Left cardiac atrium (tissue), 4 donors: ENCODE measurements at places on chromosomes 5 and 9. TPM values are rescaled to one million over a fixed set of nuclear protein-coding genes. Genes with fewer than 3 reads are reported as not detected.

The CSF2 gene
- not detected for total RNA-seq

The KDM4C gene
- total RNA-seq = 18.1 TPM

The SYK gene
- 5.6 TPM for total RNA-seq

The OTP gene
- total RNA-seq = not detected

The MRNIP gene
- 11.1 TPM for total RNA-seq

The NR4A3 gene
- total RNA-seq = 38.6 TPM

The TEX53 gene
- not detected for total RNA-seq

The PCDHB12 gene
- total RNA-seq = 2.6 TPM

The MRPL36 gene
- total RNA-seq = 50.9 TPM

The AK8 gene
- total RNA-seq = 0.32 TPM

The CATSPER3 gene
- 0.68 TPM for total RNA-seq

The SLC2A6 gene
- total RNA-seq = 7.4 TPM

The FAM81B gene
- 8.6 TPM for total RNA-seq

DNA sequence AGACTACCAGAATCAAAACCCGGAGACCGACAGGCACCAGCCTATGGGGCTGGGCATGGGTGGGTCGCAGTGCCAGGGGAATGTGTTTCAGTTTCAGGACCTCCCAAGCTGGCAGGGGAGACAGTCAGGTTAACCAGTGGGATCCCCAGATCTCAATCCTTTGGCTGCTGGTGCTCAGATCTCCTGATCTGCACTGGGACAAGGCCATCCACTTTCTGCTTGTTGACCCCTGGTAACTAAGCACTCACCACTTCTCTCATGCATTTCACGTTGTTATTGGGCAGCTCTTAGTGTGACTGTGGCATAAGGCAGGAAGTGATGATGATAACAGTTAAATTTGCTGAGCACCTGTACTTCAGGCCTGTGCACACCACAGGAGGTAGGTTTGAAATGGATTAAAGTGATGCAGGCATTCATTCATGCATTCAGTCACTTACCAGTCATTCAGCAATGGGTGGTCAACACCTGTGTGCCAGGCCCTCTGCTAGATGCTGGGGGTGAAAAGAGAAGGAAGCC, 42.1 kb upstream of the STXBP1 start:
- DNase-seq = no peak

DNA sequence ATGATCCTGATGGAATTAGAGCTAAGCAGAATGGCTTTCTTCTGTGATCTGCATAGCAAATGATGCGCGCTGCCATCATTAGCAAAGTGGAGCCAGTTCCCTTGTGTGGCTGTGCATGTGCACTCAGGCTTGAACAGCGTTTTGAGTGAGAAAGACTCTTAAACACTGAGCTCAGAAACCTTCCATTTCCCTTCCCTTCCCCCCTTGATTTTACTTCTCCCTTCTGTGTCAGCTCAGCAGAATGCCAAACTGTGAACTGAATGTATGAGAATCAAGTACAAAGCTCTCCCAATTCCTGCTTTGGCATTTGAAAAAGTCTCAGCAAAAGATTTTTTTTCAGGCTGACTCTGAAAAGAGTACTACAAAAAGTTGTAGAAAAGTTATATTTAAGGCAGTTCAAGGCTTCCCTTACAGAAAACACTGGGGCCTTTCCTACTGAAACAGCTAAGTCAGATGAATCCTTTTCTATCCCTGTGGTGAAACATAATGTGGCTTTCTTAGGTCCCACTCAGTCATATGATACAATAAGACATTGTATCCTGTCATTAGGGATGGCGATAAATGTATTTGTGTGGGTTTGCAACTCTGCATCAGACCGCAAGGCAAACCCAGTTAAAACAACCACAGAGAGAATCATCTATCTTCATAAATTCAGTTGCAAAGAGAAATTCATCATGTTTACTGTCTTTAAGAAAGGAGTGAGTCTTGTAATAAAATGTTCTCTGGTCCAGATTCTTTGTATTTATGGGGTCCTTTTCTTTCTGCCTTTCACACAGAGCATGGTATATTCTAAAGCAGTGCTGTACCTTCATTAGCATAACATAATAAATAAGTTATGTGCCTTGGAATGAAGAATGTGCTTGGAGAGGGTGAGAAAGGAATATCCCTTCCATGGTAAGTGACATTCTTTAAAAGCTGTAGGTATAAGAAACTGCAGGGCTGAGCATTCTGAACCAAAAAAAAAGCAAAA, 222.6 kb downstream of the CAAP1 start:
- no peak for DNase-seq

- DNase-seq = no peak
Measured at GRCh38 chr5:54002779-54003178, 307.6 kb downstream of the ARL15 start.

DNA sequence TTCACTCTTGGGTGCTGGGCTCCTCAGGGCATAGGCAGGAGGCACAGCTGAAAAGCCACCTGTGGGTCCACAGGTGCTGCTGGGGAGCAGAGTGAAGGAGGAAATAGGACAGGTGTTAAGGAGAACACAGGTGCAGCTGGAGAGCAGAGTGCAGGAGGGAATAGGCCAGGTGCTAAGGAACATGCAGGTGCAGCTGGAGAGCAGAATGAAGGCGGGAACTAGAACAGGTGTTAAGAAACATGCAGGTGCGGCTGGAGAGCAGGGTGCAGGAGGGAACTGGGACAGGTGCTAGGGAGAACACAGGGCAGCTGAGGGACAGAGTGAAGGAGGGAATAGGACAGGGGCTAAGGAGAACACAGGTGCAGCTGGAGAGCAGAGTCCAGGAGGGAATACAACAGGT, 43.8 kb upstream of the PLEKHG4B start:
- DNase-seq = no peak

- DNase-seq = peak; percentile 65
Measured at GRCh38 chr9:113579283-113580040, 115.9 kb downstream of the RGS3 start.

DNA sequence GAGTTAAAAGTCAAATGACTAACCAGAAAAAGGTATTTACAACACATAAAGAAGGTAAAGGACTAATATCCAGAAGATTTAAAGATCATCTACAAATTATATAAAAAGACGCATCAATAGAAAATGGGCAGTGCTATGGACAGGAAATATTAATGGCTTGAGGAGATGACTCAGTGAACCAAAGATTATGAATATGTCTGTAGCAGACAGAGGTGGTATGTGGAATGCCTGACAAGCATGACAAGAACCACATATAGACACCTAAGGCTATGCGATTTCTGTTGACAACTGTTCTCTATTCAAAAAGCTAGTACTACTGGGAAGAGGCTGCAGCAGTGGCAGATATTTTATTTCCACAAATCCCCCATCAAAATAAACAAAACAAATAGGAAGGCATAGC, 177.0 kb upstream of the SH3GL2 start:
- DNase-seq = no peak

GRCh38 chr9:6552498-6553121, 92.9 kb downstream of the GLDC start:
- peak; percentile 36 for DNase-seq

DNA sequence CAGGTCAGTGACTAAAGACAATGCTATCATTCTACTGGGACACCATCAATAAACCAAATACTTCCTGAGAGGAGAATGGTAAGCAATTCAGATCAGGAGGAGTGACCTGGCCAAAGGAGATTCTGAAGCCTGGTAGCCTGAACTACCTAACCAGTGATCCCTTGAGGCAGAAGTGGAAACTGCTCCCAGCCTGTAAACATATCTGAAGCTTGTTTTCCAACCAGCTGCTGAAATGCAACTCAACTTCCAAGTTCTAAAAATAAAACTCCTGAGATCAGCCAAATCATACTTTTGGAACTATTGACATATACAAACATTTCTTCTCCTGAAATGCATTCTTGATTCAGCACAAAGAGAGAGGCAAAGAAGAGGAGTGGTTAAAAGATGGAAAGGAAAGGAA, 204.1 kb downstream of the EBF1 start:
- DNase-seq = no peak

DNA sequence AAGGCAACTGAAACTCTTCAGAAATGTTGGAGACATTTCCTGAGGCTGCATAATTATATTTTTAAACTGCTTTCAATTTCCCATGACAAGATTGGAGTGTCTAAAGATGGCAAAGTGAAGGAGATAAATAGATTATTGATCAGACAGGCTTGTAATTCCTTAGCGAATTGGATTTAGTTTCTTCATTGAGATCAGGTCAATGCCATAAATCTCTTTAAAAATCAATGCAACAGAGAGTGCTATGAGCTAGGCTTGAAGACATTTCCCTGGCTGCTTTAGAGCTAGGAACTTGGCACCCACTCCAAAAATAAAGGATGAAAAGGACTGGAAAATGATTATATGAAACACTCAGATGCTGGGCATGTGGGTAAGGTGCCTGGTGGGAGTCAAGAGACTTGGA, 828.4 kb downstream of the TLR4 start:
- DNase-seq = no peak

DNA sequence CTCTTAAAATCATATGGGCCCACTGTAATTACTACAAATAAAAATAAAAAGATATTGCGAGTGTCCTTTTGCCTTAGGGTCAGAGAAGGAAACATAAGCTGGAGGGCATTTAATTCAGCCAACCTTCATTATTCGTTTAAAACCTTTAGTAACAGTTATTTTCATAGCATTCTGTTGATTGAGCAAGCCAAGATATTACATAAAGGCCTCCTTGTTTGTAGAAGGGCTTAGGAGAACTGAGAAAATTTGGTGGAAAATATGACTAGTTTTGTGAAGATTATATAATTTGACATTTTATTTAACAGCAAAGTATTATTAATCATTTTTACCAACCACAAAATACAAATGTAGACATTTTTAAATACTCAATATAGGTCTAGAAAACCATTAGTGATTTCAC, 62.2 kb downstream of the COX7C start:
- no peak for DNase-seq

DNA sequence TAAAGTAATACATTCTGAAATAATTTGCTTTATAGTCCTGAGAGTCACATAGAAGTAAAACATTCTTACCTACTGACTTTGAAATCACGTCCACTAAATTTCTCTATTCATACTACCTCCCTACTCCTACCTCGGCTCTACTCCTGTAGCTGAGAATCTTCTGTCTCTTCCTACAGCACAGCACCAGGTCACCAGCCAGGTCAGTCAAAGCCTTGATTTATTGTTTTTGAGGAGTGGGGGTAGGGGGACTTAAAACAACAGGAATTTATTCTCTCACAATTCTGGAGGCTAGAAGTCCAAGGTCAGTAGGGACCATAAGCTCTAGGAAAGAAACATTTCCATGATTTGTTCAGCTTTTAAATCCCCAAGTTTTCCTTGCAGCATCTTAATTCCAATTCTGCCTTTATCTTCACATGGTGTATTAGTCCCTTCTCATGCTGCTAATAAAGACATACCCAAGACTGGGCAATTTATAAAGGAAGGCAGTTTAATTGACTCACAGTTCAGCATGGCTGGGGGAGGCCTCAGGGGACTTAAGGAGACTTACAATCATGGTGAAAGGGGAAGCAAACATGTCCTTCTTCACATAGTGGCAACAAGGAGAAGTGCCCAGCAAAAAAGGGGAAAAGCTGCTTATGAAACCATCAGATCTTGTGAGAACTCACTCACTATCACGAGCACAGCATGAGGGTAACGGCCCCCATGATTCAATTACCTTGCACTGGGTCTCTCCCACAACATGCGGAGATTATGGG, 49.6 kb upstream of the CCNG1 start:
- no peak for DNase-seq

DNA sequence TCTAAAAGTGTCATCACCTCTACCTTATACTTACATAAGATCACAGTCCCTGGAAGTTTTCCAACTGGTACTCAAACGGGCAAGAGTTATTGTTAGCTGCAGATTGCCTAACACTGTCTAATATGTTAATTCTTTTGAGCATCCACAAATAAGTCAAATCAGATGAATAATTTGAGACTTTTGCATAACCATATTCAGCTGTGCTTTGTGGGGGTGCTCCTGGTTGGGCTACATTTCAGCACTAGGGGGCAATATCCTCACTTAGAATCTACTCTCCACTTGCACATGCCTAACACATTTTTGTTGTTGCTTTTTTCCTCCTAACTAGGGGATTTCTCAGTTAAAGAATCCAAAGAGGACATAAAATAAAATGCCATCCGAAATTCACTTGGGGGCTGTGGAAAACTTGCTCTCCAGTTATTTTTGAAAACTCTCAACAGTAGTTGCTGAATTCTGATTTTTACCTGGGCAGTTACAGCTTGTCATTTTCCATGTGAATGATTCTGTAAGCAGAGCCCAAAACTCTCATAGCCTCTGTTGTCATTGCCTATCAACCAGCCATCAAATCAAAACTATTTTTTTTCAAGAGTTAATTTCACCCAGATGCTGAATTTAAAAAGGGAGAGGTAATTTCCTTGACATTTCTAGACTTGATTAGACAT, 71.5 kb downstream of the TRIM36 start:
- no peak for DNase-seq

- DNase-seq = peak; percentile 57
Measured at GRCh38 chr5:177426566-177427210, at the start of gene GRK6. Gene GRK6, plus strand, starts transcription at chr5:177426676. Its CDS starts 170 bp downstream, at chr5:177426846.

GRCh38 chr5:87435144-87435694, 22.5 kb upstream of the CCNH start:
- no peak for DNase-seq

GRCh38 chr5:56140073-56140472, 93.1 kb downstream of the ANKRD55 start:
- DNase-seq = no peak

DNA sequence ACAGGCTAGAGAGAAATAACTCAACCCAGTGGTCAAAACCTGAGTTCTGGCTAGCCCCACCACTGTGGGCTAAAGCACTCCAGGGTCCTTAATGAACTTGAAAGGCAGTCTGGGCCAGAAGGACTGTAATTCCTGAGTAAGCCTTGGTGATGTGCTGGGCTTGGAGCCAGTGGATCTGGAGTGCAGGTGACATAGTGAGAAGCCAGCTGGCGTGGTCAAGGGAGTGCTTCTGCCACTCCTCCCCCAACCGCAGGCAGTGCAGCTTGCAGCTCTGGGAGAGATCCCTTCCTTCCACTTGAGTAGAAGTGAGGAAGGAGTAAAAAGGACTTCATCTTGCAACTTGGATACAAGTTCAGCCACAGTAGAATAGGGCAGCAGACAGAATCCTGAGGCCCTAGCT, 424.0 kb downstream of the CDH18 start:
- DNase-seq = no peak

DNA sequence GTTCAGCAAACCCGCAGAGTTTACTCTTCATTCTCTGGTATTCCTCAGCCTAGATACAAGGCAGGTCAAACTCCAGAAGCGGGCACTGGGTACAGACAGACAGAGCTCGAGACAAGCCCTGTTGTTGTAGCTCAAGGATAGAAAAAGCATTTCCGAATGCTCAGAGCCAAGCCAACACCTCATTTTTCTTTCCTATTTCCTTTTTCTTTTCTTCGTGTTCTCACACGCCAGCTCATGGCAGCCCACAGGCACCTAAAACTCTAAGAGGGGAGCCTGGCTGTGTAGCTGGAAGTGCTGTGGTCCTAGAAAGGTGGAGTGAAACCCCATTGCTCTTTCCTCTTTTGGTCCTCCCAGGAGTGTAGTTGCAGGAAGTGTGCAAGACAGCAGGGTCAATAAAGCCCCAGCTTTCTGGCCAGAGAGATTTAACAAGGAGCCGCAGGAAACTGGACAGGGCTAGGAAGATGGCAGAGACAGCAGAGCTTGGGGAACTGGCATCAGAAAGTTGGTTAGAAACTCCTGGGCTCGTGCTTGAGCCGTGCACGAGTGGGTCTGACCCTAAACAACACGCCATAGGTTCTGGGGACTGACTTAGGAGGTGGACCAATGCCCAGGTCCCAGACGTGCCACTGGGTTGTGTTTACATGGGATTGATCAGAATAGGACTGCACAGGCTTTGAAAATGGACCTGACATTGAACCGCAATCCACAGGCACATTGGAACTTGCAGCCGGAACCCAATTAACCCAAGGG, 41.6 kb downstream of the ADAMTS2 start:
- DNase-seq = no peak
